Anterior cingulate cortex (tissue), 58 donors: ENCODE measurements at places on chromosomes 5 and 9.

GRCh38 chr5:127583866-127584265, 65.0 kb upstream of the CTXN3 start:
- no peak for DNase-seq

- DNase-seq = peak; percentile 19
Observed at GRCh38 chr5:128216860-128217531, 133.4 kb downstream of the SLC12A2 start.

DNA sequence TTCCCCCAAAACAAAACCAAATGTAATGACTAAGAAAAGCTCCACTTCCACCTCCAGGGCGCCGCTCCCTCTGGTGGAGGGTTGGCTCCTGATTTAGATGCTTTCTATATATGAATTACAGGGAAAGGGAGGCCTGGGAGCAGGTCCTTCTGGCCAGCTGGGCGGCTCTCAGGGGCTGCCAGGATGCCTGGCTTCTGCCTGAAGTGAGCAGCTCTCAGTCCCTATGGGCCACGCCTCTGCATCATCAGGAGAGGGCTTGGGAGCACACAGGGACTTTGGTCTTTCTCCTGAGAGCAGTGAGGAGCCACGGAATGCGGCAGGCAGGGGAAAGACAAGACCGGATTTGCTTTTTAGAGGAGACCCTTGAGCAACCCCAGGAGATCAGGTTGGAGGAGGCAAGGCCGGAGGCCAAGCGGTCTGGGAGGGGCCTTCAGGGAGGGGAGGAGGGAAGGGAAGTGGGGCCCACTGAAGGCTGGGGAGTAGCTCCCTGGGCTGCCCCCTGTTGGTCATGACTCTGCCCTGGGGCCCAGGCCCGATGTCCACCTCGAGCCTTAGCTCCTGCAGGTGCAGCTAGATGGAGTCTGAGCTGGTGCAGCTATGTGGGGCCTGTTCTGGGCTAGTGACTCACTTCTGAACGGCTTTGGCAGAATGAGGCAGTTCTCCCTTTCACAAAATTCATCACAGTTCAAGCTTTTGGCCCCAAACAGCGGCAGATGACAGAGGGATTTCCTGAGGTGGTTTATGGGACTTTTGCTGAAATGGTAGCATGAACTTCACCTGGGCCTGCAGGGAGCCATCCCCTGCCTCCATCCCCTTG, 11.3 kb upstream of the GRHPR start:
- DNase-seq = no peak

GRCh38 chr9:72871685-72872084, 81.2 kb downstream of the ALDH1A1 start:
- no peak for DNase-seq

- DNase-seq = no peak
Observed at GRCh38 chr5:81893961-81894360, 77.9 kb upstream of the ATG10 start.

GRCh38 chr5:26955161-26955560, 83.2 kb downstream of the CDH9 start:
- no peak for DNase-seq

GRCh38 chr9:123978981-123979380, 32.6 kb upstream of the LHX2 start:
- no peak for DNase-seq

- DNase-seq = no peak
Observed at GRCh38 chr5:139282197-139282557, 11.4 kb upstream of the MATR3 start.

- DNase-seq = no peak
Observed at GRCh38 chr5:136192526-136193321, at the start of gene SMIM32. SMIM32 (minus strand) TSS chr5:136193162; CDS start chr5:136192524, 638 bp downstream.

DNA sequence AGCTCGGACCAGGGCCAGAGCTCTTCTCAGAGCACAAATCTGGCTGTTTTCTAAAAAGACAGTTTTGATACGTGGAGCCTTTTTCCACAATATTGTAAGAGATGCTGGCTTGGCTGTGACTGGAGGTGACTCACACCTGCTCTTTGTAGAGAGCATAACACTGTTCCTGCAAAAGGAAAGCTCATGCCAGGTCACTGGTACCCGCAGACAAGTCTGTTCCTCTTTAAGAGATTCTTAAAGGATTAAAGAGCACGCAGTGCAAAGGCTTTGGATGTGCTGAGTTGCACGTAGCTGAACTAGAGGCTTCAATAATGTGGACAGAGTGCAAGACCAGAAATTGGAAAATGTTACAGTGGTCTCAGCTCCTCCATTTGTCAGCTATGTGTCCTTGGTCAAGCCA, 19.0 kb downstream of the ACTL7B start:
- no peak for DNase-seq

DNA sequence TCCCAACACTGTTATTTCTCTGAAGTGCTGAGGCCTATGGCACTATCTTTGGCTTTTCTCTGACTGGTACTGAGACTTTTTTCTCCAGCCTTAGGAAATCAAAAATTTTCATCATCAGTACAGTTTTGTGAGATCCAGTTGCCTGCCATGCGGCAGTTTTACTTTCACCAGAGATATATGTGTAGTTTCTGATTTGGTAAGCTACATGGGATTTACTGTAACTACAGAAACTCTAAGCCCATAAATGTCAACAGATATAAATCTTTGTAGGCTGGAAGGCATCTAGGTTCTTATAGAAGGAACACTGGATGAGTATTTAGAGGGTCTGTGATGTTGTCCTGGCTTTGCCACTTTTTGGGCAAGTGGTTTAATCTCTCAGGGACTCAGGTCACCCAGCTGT, 69.0 kb downstream of the DOCK2 start:
- DNase-seq = no peak

GRCh38 chr5:122300374-122300773, 11.7 kb upstream of the SNCAIP start:
- DNase-seq = no peak

DNA sequence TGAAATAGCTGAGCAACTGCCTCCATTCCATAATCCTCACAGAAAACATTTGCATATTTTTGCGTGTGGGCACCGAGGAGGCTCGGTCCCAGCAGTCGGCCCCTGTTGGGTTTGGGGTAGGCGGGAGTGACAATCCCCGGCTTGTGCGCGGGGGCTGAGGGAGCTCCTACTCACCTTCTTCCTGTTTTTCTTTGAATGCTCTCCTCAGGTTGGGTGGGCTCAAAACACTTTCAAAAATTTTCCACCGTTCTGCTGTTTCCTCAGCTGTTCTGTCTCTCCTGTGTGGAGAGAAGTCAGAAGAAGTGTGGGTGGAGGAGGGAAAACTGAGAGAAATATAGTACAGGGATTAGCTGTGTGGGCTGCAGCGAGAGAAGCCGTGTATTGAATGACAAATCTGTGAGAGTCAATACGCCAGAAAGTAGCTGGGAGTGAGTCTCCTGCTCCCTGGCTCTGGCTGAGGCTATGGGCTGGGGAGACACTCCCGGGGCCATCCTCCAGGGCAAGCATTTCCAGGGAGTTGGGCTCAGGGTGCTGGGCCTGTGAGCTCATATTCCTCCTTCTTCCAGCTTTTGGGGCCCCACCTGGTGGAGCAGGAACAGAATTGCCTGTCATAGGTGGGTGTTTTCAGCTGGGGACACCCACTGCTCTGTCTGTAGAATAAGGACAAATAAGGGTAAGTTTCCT, 84.7 kb downstream of the CMYA5 start:
- peak; percentile 46 for DNase-seq

- DNase-seq = no peak
Observed at GRCh38 chr5:50794812-50795211, 128.4 kb downstream of the PARP8 start.

GRCh38 chr5:73902327-73903051, 276.5 kb downstream of the ARHGEF28 start:
- DNase-seq = no peak

GRCh38 chr9:120845255-120845654, 2.5 kb upstream of the PSMD5 start:
- no peak for DNase-seq

DNA sequence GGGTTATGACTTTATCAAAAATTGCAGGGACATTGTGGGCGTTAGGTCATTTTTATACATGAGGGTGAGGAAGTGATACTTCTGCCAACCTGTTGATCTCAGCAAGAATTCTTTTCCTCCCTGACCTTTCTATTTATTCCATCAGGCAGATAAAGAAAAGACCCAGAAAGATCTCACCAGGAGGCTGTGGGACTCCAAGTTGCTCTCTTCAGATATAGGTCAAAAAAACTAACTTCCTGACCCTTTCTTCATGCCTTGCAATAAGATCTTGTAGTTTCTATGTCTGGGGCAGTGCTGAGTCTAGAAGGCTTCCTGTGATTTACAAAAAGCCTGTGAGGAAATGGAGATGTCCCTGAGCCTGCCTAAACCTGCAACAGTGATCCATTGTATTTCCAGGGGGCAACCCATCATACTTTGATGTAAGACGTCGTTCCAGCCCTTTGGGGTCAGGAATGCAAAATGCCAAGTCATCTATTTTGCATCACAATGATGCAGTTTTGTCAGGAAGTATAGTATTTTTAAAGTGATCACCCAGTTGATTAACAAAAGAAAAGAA, 22.0 kb upstream of the PIK3R1 start:
- no peak for DNase-seq

DNA sequence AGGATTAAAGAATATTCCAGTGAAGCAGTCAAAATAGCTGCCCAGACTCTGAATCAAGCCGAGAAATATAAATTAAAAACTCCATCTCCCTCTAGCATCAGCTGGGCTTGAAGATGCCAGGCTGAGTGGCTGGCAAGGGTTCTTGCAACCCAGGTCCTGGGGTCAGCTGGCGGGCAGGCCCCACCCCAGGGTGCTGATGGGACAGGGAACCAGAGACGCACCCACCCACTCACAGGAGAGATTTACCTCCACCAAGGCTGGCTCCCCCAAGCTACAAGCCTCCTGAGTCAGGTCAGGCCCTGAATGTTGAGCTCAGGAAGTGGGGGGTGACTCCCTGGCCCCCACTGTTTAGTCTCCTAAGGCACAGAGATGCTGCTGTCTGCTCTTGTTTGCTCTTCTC, 83.9 kb upstream of the HSPA9 start:
- no peak for DNase-seq

- no peak for DNase-seq
Observed at GRCh38 chr5:170418736-170419135, 29.6 kb upstream of the KCNMB1 start.

GRCh38 chr5:132389585-132390286, 20.2 kb downstream of the SLC22A5 start:
- DNase-seq = no peak

DNA sequence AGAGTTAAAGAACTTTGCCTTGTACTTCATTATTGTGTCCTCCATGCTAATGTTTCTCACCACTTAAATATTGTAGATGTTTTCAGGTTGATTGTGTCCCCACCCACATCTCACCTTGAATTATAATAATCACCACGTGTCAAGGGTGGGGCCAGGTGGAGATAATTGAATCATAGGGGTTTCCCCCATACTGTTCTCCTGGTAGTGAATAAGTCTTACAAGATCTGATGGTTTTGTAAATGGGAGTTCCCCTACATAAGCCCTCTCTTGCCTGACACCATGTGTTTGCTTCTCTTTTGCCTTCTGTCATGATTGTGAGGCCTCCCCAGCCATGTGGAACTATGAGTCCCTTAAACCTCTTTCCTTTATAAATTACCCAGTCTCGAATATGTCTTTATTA, 248.3 kb downstream of the FBXL7 start:
- no peak for DNase-seq

GRCh38 chr9:14216612-14217194, 97.2 kb downstream of the NFIB start:
- DNase-seq = no peak

GRCh38 chr5:122507581-122507980, 195.5 kb downstream of the SNCAIP start:
- no peak for DNase-seq
